ENCODE measurements at places on chromosomes 5 and 9. TPM values are rescaled to one million over a fixed set of nuclear protein-coding genes. Genes with fewer than 3 reads are reported as not detected.

SPATA31E1 gene
- not detected for total RNA-seq

FOXI1 gene
- not detected for total RNA-seq

- H3K36me3 ChIP-seq, result no peaks in the 10 kb centered on the region
- H3K27ac ChIP-seq, result no peak overlapping the region
- DNase-seq, result no peak
- no peak overlapping the region for H3K4me3 ChIP-seq
- H3K27me3 ChIP-seq, result no peaks in the 10 kb centered on the region
- H3K4me1 ChIP-seq, result no peaks in the 10 kb centered on the region
Measured at GRCh38 chr9:6628704-6629103, 16.8 kb downstream of the GLDC start.

- no peaks in the 10 kb centered on the region for H3K36me3 ChIP-seq
- no peak overlapping the region for H3K27ac ChIP-seq
- H3K4me3 ChIP-seq, result no peak overlapping the region
- no peaks in the 10 kb centered on the region for H3K27me3 ChIP-seq
Measured at GRCh38 chr9:107688728-107689127, 199.2 kb upstream of the KLF4 start.

DBH gene
- not detected for total RNA-seq

GRCh38 chr9:9202276-9202675 is 1402.7 kb upstream of the DMAC1 start:
- no peak for DNase-seq
- H3K4me1 ChIP-seq, result no peaks in the 10 kb centered on the region
- H3K27me3 ChIP-seq, result no peaks in the 10 kb centered on the region
- no peak overlapping the region for H3K4me3 ChIP-seq
- no peak overlapping the region for H3K27ac ChIP-seq
- no peaks in the 10 kb centered on the region for H3K36me3 ChIP-seq

- no peaks in the 10 kb centered on the region for H3K36me3 ChIP-seq
- H3K27me3 ChIP-seq, result no peaks in the 10 kb centered on the region
- no peak overlapping the region for H3K27ac ChIP-seq
- no peaks in the 10 kb centered on the region for H3K4me1 ChIP-seq
- no peak overlapping the region for H3K4me3 ChIP-seq
Measured at GRCh38 chr5:37715361-37715760, 124.5 kb downstream of the GDNF start.

CER1 gene
- total RNA-seq, result 0.29 TPM

DNA sequence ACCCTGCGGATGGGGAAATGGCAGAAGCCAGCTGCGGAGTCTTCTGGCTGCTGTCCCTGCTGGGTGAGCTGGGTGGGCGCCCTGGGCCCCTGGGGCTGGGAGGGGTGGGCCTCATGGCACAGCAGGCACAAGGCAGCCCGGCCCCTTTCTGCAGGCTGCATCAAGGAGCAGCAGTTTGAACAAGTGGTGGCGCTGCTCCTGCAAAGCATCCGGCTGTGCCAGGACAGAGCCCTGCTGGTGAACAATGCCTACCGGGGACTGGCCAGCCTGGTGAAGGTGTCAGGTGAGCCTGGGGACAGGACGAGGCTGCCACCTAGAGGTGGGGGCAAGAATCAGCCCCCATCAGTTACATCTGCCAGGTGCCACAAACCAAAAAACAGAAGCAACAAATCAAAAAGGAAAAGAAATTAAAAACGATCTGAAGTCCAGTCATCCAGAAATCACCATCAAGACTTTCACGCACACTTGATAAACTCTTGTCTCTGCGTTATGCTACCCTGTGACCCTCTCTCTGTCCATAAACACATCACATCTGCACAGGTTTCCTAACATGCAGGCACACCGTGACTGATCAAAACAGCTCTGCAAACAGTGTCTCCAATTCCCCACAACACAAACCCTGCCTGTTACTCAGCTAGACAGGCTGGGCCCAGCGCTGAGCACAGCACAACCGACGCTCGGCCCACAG is 13.9 kb downstream of the REXO4 start:
- DNase-seq, result no peak
- no peak overlapping the region for H3K4me3 ChIP-seq
- no peak overlapping the region for H3K27ac ChIP-seq
- H3K27me3 ChIP-seq, result no peaks in the 10 kb centered on the region

PCDHGA5 gene
- total RNA-seq, result 7.5 TPM

SPAAR gene
- 4.0 TPM for total RNA-seq

CD72 gene
- total RNA-seq, result 3.7 TPM

DNA sequence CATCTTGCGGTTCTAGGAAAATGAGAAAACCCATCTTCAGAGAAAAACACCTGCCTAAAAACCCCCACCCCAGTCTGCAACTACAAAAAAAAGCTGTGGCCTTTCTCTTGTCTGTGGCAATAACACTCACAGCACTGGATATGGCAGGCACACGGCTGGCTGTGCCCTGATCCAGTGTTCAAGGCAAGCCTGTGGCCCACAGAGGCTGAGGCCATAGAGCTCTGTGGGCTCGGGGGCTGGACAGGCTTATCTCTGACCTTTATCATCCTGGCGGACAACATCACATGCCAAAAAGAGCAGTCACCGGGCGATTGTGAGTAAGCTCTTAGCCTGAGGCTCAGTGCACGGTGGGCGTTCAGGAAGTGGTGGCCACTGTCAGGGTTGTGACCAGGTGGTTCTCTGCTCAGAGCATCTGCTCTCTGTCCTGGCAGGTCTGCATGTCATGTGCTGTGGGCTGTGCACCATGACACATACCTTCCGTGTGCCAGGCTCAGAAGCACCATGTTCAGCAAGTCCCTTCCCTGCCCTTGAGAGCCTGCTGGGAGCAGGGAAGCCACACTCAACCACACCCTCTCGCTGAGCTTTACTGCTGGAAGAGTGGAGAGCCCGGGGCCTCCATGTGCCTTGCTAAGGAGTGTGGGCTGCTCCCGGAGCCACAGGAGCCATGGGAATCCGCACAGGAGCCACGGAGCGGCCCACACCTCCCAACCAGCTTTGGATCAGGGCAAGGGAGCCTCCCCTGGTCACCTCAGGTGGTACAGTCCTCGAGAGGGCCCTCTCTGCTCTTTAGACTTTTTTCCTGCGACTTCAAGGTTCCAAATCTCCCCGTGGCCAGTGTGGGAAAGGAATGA is 34.6 kb upstream of the WDR38 start:
- H3K36me3 ChIP-seq, result no peaks in the 10 kb centered on the region
- no peaks in the 10 kb centered on the region for H3K4me1 ChIP-seq
- H3K27ac ChIP-seq, result no peak overlapping the region
- no peak overlapping the region for H3K4me3 ChIP-seq
- no peaks in the 10 kb centered on the region for H3K27me3 ChIP-seq

DNA sequence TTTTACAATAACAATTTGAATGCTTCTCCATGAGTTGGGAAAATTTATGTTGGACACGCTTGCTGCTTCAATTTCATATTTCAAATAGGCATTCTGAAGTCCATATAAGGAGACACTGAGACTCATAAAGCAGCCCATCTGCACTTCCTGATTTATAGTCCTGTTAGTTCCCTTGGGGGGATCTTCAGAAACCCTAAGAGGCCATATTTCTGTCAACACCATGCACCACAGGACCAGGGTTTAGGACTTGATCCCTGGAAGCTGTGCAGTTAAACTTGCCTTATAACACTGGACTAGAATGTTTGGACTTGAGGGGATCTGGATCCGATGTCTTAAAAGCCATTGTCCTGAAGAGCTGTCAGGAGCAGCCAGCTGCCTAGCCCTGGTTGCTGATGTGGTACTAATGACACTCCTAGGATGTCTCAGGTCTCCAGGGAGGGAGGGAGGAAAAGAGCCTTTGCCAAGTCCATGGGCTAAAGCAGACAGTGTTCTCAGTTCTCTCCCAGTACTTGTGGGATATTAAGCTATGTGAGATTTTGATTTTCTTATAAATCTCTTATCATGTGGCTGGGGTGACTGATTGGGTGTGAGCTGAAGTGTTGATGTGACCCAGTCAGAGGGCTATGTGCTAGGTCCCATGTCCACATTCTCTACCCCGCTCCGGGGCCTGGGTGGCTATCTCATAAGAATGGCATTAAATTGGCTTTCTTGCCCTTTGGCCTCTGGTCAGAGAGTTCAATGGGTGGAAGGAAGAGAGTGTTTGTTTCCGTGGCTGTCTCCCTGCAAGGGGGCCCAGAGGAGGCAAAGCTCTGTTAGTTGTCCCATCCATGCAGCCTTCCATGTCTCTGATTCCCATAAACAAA is 399.8 kb downstream of the OSTF1 start:
- no peak for DNase-seq
- H3K36me3 ChIP-seq, result no peaks in the 10 kb centered on the region
- no peaks in the 10 kb centered on the region for H3K27me3 ChIP-seq
- no peak overlapping the region for H3K27ac ChIP-seq

- H3K4me1 ChIP-seq, result peaks cover 7% of the 10 kb centered on the region
- no peak overlapping the region for H3K4me3 ChIP-seq
- no peaks in the 10 kb centered on the region for H3K36me3 ChIP-seq
Measured at GRCh38 chr5:153896701-153897100, 142.0 kb downstream of the FAM114A2 start.

EIF4E1B gene
- total RNA-seq, result not detected

DNA sequence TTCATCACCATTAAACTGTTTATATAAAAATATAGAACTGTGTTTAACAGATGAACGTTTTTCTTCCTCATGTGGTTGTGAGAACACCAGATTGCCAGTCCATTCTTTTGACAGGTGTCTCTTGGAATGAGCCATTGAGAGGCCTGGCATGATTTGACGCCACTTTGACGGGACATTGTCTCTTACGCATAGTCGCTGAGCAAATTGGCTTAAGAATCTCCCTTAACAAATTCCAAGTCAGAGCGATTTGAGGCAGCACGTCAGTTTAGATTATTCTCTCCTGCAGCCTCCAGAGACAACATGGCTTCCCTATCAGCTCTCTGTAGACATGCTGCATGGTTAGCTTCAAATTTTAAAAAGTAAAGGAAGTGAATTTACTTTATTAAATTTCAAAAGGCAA is 510.7 kb upstream of the ACO1 start:
- H3K27me3 ChIP-seq, result no peaks in the 10 kb centered on the region
- no peaks in the 10 kb centered on the region for H3K4me1 ChIP-seq
- no peak overlapping the region for H3K27ac ChIP-seq

ZFR gene
- 62.9 TPM for total RNA-seq

- H3K4me1 ChIP-seq, result peaks cover 5% of the 10 kb centered on the region
- no peaks in the 10 kb centered on the region for H3K36me3 ChIP-seq
- no peaks in the 10 kb centered on the region for H3K27me3 ChIP-seq
- no peak for DNase-seq
Measured at GRCh38 chr5:135391116-135391868, 7.7 kb downstream of the MACROH2A1 start.

Data from aorta (tissue), 5 donors.